Stimulated activated CD8-positive, alpha-beta memory T cell treated with anti-CD3 and anti-CD28 coated beads, Interleukin-15, amount 100 ng/mL, for 24 hours (primary cell): ENCODE measurements at places on chromosomes 2 and 18.

- DNase-seq = no peak
These were observed 691 bp upstream of the THSD7B start for GRCh38 chr2:136764452-136765255.

DNA sequence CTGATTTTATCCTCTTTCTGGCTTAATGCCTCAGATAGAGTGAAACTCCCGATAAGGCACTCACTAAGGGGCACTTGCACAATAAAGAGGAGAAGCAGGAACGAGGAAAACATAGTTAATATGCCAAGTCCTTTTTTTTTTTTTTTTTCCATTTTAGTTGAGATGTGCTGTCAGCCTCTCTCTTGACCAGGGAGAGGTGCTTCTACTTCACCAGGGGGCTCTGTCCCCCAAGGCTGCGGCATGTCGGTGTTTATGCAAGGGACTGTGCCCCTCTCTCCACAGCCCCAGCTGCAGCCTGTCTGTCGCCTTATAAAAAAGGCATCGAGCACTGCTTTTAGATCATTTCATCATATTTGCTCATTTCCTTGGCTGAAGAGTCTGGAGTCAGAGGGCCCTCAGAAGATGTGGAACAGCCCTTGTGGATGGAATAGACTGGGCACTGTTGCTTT, 178.1 kb downstream of the SLC8A1 start:
- no peak for DNase-seq

- no peak for DNase-seq
These were observed 67.8 kb downstream of the MYT1L start for GRCh38 chr2:2263196-2263829.

DNA sequence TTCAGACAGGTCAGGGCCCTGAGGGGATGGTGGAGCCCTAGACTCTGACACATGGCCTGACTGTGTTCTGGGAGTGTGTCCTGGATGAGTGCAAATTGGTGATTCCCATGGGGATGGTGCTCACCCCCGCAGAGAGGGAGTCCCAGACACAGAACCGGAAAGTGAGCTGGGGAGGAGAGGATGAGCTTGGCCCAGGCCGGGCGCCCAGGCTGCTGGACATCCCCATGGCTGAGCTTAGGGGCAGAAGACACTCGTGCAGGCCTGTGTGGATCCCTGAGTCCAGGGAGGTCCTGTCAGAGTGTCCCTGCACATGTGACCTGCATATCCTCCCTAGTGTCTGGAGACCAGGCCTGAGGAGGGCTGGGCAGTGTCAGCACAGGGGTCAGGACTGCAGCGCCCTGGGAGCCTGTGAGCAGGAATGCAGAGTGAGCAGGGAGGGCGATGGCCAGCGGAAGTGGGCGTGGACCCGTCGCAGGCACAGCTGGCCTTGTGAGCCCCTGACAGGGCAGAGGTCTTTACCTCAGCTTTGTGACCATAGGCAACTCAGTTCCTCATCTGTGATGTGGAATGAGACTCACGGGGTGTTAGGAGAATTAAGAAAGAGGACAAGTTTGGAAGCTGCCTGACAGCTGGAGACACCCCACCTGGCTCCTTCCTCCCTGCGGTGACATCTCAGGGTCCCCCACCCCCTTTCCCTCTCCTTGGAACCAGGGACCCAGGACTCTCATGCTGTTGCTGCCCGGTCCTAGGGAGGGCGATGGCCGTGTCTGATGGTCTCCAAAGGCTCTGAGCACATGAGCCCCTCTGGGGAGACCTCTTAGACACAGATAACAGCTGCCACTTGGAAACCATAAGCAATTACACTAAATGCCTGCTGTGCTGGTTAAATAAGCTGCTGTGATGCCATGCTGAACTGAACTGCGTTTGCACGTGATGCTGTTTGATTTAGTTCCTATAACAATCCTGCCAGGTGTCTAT, 62.6 kb upstream of the HS6ST1 start:
- DNase-seq = no peak

- DNase-seq = no peak
These were observed 29.6 kb downstream of the MCEE start for GRCh38 chr2:71100195-71100964.

DNA sequence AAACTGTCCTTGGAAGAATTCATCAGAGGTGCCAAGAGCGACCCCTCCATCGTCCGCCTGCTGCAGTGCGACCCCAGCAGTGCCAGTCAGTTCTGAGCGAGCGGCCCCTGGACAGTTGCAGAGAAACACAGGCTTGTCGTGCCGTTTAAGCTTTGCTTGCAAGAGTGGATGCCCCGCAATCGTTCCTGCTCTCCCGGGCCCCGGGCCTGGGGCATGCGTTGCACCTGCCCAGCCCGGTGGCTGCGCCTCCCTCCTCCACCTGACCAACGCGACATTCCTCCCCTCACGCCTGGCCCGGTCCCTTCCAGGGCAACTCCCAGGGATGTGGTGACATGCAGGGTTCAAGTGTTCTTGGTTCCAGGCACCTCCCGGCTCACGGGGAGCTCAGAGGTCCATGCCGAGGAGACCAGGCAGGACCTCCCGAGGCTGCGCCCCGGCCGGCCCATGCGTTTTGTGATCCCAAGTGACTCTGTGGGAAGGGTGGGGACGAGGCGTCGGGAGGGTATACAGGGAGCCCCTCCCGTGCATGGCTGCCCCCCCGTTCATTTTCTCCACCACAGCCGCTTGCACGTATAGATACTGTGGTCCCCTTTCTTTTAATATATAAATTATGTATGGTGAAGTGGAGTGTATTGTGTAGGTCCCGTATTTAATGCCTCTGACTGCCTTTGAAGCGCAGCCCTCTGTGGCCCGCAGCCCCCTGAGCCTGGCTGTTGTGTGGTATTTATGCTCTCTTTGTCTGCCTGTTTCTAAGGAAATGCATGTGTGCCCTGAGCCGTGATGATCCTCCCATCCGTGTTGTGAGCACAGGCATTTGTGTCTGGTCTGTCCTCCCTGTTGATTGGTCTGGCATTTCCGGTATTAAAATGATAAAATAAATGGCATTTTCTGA, 21.2 kb downstream of the ODC1 start:
- DNase-seq = no peak

DNA sequence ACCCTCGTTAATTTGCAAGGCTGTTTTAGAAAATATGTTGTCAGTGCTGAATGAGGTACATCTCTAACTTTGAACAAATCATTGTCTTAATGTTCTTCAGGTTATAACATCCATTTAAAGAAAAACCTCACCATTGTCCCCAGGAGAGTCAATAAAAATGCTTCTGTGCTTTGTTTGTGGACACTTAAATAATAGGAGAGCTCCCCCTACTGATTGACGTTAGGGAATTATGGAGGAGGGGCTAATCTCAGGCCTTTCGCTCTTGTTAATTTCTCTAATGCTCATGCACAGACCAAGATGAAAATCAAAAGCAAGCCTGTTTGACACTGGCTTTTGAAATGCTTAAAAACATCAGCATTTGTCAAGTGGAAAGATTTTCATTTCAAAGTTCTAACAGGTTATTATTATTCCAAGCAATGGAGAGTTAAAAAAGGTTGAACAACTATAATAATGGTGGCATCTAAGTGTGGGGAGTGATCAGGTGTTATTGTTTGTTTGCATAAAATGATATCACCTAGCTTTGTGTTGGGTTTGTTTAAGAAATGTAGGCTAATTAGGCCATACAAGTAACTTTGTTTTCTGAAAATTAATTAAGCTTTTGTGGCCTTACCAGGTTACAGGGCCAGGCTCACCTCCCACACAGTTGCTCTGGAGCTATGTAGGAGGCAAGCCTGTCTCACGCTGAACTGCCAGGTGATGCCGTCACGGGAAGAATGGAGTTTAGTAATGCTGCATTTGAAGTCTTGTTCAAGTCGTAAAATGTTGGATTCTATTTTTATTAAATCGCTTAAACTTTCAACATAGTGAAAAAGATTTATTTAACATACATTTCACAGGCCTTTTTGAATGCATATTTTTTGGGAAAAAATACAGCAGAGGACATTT, 51.7 kb upstream of the SMIM21 start:
- no peak for DNase-seq

- no peak for DNase-seq
These were observed 34.5 kb downstream of the CMPK2 start for GRCh38 chr2:6831229-6831628.

GRCh38 chr2:54009549-54009948, 38.8 kb upstream of the PSME4 start:
- DNase-seq = no peak

GRCh38 chr2:176589825-176590440, 320.7 kb downstream of the MTX2 start:
- no peak for DNase-seq

- no peak for DNase-seq
These were observed 1.1 kb upstream of the SYT4 start for GRCh38 chr18:43278355-43278754.

DNA sequence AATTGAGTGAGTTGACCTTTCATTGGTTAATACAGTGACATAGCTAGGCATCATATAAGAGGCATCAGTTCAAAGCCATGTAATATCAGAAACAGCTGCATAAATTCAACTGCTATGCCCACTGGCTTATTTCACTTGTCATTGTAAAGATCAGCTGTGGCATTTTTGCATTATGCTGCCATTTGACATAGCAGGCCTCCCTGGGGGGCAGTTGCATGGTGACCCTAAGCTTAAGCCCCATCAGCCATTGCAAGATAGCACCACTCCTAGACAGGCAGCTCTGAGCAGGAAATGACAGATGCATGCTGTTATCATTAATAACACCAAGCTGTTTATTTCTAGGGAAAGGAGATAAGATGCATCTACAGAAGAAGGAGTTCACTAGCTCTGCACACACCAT, 233.4 kb upstream of the CNTNAP5 start:
- DNase-seq = no peak

DNA sequence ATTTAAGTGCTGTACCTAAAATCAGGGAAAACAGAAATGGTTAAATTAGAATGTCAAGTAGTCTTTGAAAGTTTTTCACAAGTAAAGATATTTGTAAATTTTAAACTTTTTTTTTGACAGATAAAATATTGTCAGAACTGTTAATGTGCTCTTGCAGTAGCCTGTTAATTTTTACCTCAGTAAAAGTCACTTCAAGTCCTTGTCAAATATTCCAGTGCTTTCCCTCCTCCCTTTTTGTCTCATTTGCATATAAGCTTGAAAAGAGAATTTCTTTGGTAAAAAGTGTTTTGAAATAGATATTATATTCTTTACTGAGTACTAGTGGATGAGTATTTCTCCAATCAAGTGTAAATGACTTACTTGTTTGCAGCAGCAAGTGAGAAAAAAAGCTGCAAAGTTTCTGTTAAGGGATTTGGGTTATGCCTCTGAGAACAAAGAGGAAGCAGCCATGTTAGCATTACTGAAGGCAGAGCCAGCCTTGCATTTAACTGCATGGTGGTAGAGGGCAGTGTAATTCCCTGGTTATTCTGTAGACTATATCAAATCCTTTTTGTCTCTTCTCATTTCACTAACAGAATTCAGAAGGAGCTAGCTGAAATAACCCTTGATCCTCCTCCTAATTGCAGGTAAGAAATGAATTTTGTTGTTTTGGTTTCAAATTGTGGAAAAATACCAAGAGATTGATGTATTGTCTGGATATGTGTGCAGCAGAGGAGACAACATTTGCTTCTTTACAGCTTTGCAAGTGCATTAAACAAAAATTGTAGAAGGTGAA, 3.2 kb downstream of the UBE2E3 start:
- DNase-seq = no peak

- DNase-seq = no peak
These were observed 510.3 kb downstream of the RNF144A start for GRCh38 chr2:7427293-7428060.

DNA sequence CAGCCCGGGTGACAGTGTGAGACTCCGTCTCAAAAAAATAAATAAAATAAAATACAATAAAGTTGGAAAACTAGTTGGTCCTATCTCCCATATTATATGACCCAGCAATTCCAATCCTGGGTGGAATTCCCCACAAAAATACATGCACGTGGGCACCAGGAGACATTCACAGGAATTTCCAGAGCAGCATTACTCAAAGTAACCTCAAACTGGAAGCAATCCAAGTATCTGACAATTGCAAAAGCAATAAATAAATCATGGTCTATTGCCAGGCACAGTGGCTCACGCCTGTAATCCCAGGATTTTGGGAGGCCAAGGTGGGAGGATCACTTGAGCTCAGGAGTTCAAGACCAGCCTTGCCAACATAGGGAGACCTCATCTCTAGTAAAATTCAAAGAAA, 101.2 kb upstream of the MAP4K4 start:
- DNase-seq = no peak

DNA sequence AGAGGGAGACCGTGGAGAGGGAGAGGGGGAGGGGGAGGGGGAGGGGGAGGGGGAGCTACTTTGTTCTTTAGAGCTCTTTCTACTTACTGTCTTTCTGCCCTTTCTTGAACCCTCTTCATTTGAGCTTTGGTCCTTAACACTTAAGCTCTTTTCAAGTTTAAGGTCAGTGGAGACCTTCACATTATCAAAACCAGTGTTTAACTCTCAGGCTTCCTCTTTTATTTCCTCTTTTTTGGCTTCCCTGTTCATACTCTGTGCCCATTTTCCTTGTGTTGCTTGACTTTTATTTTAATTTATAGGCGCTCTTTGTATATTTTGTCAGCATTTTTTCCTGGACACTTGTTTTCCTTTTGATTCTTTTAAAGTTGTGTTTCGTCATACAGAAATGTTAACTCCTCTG, 37.1 kb downstream of the ACSL3 start:
- DNase-seq = no peak

GRCh38 chr2:179237209-179237946, 27.3 kb downstream of the SESTD1 start:
- DNase-seq = no peak

DNA sequence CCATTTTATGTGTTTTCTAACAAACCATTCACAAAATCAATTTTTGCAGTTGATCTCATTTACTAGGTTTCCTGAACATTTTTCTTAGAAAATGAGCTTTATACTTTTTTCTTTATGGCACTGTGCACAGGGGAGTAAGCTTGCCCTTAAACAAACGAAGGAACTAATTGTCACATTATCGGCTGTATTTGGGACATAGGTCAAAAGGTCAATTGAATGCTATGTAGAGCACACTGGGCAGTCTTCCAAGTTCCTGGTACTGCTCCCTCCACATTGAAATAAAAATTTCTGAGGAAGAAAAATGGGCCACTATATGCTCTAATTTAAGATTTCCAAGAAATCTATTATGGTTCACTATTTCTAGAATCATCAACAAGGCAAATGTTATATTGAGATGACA, 93.6 kb upstream of the TMEFF2 start:
- DNase-seq = no peak

DNA sequence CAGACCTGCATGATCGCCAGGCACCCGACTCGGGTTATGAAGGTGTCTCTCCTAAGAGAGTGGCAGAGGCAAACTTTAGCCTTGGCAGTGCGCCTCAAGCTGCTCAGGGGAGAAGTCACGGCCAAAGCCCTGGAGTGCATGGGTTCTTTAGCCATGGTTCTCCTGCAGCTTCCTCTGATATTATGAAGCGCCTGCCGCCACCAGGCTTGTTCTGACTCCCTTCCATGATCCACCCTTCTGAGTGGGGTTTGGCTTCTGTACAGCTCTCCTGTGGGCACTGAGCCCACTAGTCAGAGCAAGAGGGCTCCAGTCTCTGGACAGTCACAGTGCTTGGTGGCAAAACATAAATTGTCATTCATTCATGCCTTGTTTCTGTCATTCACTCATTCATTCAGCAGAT, 25.9 kb upstream of the TMBIM1 start:
- no peak for DNase-seq

DNA sequence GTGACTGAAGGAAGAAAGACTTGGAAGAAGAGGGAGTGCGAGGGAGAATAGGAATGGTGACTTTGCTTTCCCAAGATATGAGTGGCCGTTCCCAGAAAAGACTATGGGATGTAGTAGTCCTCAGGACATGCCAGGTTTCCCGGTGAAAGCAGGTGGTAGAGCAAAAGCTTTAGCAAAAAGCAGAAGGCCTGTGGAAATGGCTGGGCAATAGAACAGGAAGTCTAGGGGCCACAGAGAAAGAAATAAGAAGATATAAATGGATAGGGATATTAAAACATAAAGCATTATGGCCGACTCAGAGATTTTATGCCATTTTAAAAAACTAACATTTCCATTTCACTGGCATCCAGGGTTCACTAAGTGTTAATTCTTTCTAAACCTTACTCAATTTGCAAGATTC, 1.2 kb upstream of the SERPINB13 start:
- DNase-seq = no peak
